Aorta (tissue), 5 donors: ENCODE measurements at places on chromosomes 2 and 18. TPM values are rescaled to one million over a fixed set of nuclear protein-coding genes. Genes with fewer than 3 reads are reported as not detected.

DNA sequence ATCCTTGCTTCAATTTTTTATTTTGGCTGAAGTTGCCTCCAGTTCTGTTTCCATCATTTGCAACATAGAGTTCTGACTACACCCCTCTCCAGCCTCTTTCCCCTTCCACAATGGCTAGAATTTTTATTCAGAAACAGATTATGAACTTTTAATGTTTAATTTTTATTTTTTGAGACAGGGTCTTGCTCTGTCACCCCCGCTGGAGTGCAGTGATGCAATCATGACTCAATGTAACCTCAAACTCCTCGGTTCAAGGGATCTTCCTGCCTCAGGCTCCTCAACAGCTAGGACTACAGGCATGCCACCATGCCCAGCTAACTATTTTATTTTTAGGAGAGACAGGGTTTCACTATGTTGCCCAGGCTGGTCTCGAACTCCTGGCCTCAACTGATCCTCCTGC is 2.8 kb downstream of the NTSR2 start:
- no peak overlapping the region for H3K27ac ChIP-seq
- H3K36me3 ChIP-seq, result no peaks in the 10 kb centered on the region
- no peak for DNase-seq
- no peaks in the 10 kb centered on the region for H3K27me3 ChIP-seq
- no peaks in the 10 kb centered on the region for H3K4me1 ChIP-seq

GRCh38 chr2:96167407-96168013 is 22.3 kb upstream of the DUSP2 start:
- H3K27ac ChIP-seq, result no peak overlapping the region
- no peaks in the 10 kb centered on the region for H3K36me3 ChIP-seq
- no peak for DNase-seq
- H3K27me3 ChIP-seq, result no peaks in the 10 kb centered on the region
- no peaks in the 10 kb centered on the region for H3K4me1 ChIP-seq
- no peak overlapping the region for H3K4me3 ChIP-seq

- H3K27ac ChIP-seq, result no peak overlapping the region
- no peaks in the 10 kb centered on the region for H3K27me3 ChIP-seq
- DNase-seq, result no peak
- no peak overlapping the region for H3K4me3 ChIP-seq
These were observed 27.4 kb upstream of the C2orf69 start for GRCh38 chr2:199883474-199884212.

GRCh38 chr2:96495982-96496629 is 9.1 kb downstream of the NEURL3 start:
- no peak overlapping the region for H3K27ac ChIP-seq
- no peaks in the 10 kb centered on the region for H3K4me1 ChIP-seq
- DNase-seq, result no peak

DNA sequence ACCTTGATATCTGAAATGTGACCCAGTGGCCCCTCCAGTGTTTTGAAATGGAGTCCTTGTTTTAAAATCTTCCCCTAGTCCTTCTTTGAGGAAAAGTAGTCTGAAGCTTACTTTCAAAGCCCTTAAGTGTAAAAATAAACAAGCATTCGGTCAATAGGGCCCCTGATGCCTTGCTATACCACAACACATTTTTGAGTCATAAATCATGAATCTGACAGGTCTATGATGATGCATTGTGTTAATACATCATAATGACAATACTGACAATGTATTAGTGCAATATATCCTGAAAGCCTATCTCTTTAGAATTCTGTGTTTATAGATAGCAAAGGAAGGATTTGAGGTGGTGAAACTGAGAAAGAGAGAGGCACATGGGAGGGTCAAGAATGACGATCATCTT is 464.2 kb downstream of the MEIS1 start:
- no peaks in the 10 kb centered on the region for H3K4me1 ChIP-seq
- no peak overlapping the region for H3K4me3 ChIP-seq
- H3K36me3 ChIP-seq, result no peaks in the 10 kb centered on the region
- no peaks in the 10 kb centered on the region for H3K27me3 ChIP-seq
- no peak overlapping the region for H3K27ac ChIP-seq

DNA sequence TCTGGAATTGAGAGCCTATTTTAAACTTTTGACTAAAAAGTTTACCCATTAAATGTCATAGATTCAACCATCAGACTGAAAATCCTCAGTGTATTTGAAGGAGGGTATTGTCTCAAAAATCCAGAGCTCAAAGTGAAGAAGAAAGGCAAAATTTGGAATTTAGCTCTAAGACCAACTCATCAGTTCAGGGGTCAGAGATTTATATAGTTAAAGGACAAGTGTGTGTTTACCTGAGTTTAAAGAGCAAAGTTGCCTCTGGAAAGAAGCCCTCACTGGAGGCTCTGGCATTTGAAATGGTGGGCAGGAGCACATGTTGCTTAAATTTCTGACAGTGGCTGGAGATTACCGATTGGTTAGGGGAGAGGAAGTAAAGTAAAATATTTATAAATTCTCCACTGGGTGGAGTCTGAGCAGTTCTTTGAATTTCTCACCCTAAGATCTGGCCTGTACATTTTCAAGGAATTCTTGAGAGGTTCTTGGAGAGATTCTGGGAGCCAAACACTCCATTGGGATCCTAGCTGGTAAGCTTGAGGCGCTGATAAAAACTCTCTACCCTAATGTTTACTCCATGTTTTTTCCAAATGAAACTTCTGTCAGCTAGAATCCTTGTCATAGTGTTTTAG is at the start of gene KYNU:
Gene KYNU (plus strand): TSS at position 449 of the 623 bp plus-strand sequence. CDS start 7,704 bp downstream, outside the sequence.
- no peak within 1 kb of the TSS for H3K4me3 ChIP-seq
- H3K36me3 ChIP-seq, result no peaks in the 10 kb centered on the region
- H3K4me1 ChIP-seq, result no peaks in the 10 kb centered on the region
- H3K27ac ChIP-seq, result no peak within 1 kb of the TSS
- H3K27me3 ChIP-seq, result no peaks in the 10 kb centered on the region
- DNase-seq, result no peak

DNA sequence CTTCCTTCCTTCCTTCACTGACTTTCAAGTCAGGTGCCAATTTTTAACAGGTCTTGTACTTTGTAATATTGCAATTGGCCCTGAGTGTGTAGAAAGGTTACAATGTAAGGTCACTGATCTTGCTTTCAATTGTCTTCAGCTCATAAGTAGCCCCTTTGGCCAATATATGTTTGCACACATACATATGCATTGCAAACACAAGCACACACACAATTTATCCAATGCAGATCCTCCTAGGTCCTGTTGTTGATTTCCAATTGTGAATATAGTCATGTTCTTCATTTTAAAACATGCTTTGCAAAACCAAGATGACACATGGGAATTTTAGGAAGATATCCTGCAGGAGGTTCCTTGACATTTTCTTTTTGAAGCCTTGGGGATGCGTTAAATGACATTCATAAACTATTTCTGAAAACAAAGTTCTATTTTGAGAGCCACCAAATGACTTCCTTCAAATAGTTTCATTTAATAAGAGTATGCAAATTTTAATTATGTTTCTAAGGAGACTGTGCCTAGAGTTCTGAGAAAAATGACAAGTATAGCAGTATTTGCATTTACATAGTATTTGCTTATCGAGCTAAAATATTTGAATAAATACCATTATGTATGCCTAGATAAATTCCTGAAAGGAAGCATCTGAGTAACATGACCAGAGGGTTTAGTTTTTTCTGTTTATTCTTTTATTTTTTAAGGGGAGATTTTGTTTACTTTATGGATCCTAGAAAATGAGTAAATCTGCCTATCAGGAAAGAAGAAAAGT is 117.1 kb upstream of the TMEFF2 start:
- H3K27ac ChIP-seq, result no peak overlapping the region
- H3K36me3 ChIP-seq, result no peaks in the 10 kb centered on the region
- no peaks in the 10 kb centered on the region for H3K4me1 ChIP-seq
- DNase-seq, result no peak
- H3K4me3 ChIP-seq, result no peak overlapping the region

- DNase-seq, result no peak
- peaks cover 4% of the 10 kb centered on the region for H3K4me1 ChIP-seq
- H3K36me3 ChIP-seq, result no peaks in the 10 kb centered on the region
- no peak overlapping the region for H3K4me3 ChIP-seq
- H3K27ac ChIP-seq, result peak overlapping the region; percentile 61
These were observed 18.2 kb downstream of the COX7A2L start for GRCh38 chr2:42342795-42343241.

DNA sequence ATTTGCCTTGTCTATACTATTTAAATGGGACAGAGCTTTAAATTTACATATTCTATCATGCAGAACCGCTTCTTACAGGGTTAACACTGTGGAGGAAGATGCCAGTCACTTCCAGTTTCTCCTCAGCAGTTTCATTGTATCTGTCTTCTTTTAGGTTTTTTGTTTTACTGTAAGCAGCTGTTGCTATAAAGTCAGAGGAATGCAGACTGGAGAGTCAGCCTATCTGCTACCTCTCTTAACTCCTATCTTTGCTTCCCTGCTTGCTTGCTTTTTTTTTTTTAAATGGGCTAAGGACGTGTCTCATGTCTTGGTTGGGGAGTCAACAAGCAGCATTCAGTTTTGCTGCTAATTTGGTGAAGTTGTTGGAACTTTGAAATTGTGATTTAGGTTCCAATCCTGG is 8.9 kb downstream of the EPC2 start:
- no peak for DNase-seq
- no peak overlapping the region for H3K4me3 ChIP-seq
- H3K27me3 ChIP-seq, result no peaks in the 10 kb centered on the region

GRCh38 chr18:62678847-62679485 is 36.4 kb upstream of the PHLPP1 start:
- H3K4me3 ChIP-seq, result no peak overlapping the region
- no peaks in the 10 kb centered on the region for H3K4me1 ChIP-seq
- no peaks in the 10 kb centered on the region for H3K36me3 ChIP-seq
- H3K27ac ChIP-seq, result no peak overlapping the region

DNA sequence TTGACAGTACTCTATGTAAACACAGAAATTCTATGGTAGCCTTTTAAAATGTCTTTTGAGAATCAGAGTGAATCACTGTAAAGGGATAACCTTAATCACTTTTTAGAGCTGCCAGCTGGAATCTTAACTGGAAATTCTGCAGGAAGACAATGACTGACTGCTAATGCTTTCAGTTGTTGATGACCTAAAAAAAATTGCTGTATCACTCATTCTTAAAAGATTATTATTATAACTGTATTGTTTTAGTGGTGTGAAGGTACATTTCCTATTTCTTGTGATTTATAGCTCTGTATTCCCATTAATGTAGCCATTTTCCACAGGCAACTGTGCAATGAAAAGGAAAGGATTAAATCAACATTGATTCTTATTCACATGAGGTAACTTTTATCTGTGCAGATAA is 260.5 kb downstream of the CALCRL start:
- no peak for DNase-seq
- no peaks in the 10 kb centered on the region for H3K36me3 ChIP-seq
- H3K4me1 ChIP-seq, result no peaks in the 10 kb centered on the region
- H3K27me3 ChIP-seq, result no peaks in the 10 kb centered on the region
- no peak overlapping the region for H3K27ac ChIP-seq
- no peak overlapping the region for H3K4me3 ChIP-seq

GRCh38 chr2:172464400-172465129 is 37.2 kb downstream of the ITGA6 start:
- H3K27ac ChIP-seq, result no peak overlapping the region
- no peaks in the 10 kb centered on the region for H3K36me3 ChIP-seq
- H3K4me1 ChIP-seq, result no peaks in the 10 kb centered on the region
- H3K27me3 ChIP-seq, result no peaks in the 10 kb centered on the region
- no peak overlapping the region for H3K4me3 ChIP-seq
- DNase-seq, result no peak

GRCh38 chr2:106858810-106859209 is 27.2 kb downstream of the ST6GAL2 start:
- H3K4me3 ChIP-seq, result no peak overlapping the region
- no peak for DNase-seq
- H3K36me3 ChIP-seq, result no peaks in the 10 kb centered on the region
- H3K4me1 ChIP-seq, result peaks cover 5% of the 10 kb centered on the region

DNA sequence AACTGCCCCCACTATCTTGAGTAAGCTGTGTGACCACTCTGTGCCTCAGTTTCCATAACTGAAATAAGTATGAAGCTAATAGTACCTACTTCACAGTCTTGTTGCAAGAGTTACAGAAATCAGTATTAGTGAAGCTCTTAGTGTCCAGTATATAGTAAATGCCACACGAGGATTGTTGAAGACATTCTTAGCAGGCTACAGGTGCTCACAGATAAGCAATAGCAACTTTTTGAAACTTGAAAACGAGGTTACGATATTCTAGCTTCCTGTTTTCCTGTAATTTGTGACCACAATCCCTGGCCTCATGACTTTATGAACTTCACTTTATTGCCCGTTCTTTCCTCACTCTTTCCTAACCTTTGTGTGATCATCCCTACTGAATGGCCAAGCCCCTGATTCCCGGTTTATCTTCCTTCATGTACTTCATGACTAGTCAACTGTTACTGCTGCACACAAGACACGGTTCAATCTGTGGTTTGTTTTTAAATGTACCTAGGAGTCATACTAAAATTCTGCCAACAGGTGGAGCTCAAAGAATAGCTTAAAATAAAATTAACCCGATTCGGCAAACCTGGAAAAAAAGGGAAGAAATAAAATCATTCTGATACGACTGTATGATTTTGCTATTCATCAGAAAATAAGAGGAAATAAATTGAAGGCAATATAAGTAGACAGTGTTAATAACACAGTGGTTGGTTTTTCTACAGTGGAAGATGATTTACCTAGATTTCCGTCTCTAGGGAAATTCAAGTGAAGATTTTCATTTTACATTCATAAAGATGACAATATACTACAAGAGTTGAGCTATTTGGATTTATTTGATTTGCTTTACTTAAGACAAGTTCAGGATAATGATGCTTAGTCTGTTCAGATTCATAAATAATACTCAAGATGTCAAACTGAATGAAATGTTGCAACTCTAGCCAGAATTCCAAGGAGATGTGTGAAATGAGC is 38.1 kb upstream of the STAT1 start:
- no peaks in the 10 kb centered on the region for H3K27me3 ChIP-seq
- DNase-seq, result no peak
- H3K36me3 ChIP-seq, result no peaks in the 10 kb centered on the region
- H3K4me3 ChIP-seq, result no peak overlapping the region
- no peaks in the 10 kb centered on the region for H3K4me1 ChIP-seq
- H3K27ac ChIP-seq, result no peak overlapping the region

DNA sequence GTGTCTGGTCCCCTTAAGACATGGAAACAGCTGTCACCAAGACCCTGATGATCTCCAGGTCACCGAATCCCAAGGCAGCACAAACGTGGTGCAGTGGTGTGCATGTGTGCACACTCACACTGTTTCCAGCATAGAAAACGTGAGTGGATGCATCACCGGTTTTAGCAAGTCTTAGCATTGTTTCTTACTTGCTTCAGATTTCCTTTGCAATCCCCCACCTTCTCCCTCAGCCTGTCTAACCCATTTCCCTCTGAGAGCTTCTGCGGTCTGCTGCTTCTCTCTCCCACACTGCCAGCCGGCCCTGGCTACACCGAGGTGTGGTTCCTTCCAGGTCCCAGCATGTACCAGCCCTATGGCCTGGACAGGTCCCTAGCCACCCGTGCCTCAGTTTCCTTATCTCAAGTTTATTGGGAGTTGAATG is 343.4 kb upstream of the HS6ST1 start:
- no peaks in the 10 kb centered on the region for H3K36me3 ChIP-seq
- H3K4me1 ChIP-seq, result no peaks in the 10 kb centered on the region
- H3K27ac ChIP-seq, result no peak overlapping the region
- DNase-seq, result no peak

SLC4A3 gene
- 2.9 TPM for polyA plus RNA-seq

ANKRD30B gene
- polyA plus RNA-seq, result not detected

MOGAT1 gene
- not detected for polyA plus RNA-seq

RAMP1 gene
- 328 TPM for polyA plus RNA-seq

UGT1A5 gene
- polyA plus RNA-seq, result not detected

SNRNP200 gene
- polyA plus RNA-seq, result 18.9 TPM
